Urothelium cell line (cell line): ENCODE measurements at places on chromosomes 3 and 15.

- DNase-seq, result no peak
These were observed 294.4 kb downstream of the KBTBD8 start for GRCh38 chr3:67292356-67293121.

GRCh38 chr15:80587816-80588456 is 107.2 kb upstream of the ABHD17C start:
- no peak for DNase-seq

DNA sequence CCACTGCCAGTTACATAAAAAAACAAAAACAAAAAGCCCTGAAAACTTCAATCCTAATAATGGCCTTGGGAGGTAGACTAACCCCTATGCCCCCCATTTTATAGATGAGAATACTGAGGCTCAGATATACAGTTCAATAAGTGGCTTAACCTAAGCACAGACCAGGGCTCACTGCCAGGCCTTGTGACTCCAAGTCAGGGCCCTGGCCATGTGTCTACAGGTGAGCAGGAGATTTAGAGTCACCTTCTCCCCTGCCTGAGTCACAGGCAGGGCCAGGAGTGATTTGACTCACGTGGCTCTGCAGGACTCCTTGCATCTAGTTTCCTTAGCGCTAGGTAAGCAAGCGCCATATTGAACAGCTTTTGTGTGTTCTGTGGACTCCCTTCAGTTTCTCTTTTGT is 98.6 kb upstream of the ETV5 start:
- no peak for DNase-seq

GRCh38 chr3:129563850-129564535 is 21.0 kb downstream of the H1-8 start:
- no peak for DNase-seq

- no peak for DNase-seq
These were observed 55.2 kb downstream of the SPTSSB start for GRCh38 chr3:161316006-161316689.

- DNase-seq, result no peak
These were observed 14.7 kb downstream of the VPS39 start for GRCh38 chr15:42193383-42193782.

DNA sequence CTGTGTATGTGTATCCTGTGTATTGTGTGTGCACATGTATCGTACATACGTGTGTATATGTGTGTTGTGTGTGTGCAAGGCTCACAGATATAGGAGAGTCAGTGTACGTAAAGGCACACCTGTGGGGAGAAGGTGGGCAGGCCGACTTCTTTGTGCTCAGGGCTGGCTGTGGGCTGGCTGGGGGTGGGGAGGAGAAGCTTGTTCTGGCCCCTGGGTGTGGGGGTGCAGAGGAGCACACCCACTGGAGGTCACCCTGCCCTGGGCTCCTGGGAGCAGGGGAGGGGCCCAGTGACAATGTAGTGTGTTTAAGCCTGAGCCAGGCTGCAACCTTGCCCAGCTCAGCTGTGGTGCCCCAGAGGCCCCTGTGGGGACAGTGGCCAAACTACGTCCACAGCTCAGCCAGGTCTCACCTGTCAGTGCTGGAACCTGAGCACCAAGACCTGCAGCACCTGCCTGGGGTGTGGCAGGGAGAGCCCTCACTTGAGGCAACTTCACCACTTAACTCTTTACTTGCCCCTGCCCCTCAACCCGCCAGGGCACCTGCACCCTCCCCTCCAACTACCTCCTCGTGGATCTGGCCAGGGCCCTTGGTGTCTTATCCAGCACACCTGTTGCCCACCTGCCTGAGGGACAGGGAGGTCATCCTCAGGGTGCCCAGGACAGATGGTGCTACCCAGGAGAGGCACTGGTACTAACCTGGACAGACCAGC is 2.6 kb upstream of the HHATL start:
- no peak for DNase-seq

DNA sequence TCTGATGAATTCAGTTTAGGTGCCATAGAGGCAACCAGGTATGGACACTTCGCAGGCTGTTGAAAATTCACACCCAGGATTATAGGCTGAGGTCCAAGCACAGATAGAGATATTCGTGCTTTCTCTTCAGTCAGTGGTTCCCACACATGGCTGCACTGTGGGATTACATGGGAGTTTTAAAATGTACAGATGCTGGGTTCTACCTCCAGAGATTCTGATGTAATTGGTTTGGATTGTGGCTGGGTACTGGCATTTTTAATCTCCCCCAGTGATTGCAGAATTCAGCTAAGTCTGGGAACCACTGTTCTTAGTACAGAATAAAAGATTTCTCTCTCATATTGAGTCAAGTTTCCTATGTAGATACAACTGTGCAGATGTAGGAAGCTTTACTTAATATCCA is 91.6 kb downstream of the FOXB1 start:
- no peak for DNase-seq

DNA sequence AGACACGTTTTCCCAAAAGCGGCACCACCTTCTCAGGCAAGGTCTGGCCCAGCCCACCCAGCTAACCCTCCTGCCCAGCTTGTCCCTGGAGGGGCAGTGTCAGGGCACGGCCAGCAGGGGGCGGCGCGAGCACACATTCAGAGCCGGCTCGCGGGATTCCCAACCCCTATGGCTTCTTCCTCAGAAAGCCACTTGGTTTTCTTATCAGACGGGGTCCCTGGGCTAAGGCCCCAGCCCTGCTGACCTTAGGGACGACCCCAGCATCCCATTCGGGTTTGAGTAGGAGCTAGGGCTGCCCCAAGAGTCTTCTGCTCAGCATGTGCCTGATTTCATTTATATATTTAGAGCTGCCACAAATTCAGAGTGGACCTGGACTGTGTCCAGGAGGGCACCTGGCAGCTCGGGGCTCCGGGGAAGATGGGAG is 14.5 kb downstream of the RLBP1 start:
- peak; percentile 91 for DNase-seq

- DNase-seq, result peak; percentile 56
These were observed 440.7 kb upstream of the THBS1 start for GRCh38 chr15:39140060-39140604.

- DNase-seq, result peak; percentile 20
These were observed 1.0 kb downstream of the LPP start for GRCh38 chr3:188154809-188155574.

DNA sequence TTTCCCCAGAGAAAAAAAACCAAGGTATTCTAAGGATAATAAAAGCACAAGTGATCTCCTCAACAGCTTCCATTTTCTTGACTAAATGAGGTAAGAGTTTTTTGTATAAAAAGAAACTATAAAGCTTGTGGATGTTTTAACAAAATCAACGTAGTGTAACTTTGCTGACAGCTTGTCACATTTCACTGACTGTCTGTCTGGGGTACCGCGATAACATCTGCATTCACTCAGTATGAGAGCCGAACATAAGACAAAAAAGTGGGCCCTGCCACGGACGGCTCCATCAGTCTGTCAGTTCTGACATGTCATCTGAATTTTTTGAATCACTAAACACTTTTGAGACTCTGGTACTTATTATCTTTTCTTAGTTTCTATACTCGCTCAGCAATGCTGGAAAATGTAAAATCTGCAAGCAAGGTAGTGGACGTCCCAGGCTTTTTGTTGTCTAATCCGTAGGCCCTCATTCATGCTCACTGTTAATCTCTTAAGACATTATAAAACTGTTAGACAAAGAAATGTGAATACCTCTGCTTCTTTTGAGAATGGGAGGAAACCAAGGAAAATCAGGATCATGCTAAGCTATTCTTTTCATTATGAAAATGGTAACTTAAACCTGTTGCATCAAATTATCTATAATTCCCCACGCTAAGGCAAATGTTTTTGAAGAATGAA is 307.1 kb downstream of the MECOM start:
- DNase-seq, result no peak

GRCh38 chr3:26437678-26438077 is 184.9 kb upstream of the LRRC3B start:
- peak; percentile 58 for DNase-seq

DNA sequence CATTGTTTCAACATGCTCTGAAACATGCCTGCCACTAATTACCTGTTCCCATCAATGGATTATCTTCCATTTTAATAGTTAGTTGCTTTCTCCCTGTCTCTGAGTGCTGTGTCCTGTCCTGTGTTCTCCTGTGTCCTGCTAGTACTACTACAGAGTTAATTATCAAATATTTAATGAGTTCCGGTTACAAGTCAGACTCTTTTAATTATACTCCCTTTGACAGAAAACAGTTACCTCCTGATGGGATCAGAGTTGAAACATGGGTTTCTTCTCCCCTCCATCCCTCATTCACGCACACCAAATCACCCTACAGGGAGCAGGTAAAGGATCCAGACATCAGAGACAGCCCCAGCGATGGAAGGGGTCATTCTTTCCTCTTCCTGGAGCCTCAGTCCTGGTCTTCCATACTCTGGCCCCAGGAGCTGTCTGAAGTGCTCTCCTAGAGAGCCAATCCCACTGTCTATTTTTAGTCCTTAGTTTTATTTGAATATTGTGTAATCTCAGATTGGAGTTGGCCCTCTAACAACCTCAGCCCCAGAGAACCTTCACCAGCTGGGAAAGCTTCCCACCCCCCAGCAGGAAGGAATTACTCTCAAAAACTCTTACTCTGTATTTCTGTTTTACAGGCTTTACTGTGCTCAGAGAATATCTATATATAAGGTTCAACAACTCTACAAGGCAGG is 137.0 kb upstream of the C2CD4B start:
- no peak for DNase-seq

- DNase-seq, result no peak
These were observed 276.7 kb upstream of the ARRDC4 start for GRCh38 chr15:97683831-97684230.

DNA sequence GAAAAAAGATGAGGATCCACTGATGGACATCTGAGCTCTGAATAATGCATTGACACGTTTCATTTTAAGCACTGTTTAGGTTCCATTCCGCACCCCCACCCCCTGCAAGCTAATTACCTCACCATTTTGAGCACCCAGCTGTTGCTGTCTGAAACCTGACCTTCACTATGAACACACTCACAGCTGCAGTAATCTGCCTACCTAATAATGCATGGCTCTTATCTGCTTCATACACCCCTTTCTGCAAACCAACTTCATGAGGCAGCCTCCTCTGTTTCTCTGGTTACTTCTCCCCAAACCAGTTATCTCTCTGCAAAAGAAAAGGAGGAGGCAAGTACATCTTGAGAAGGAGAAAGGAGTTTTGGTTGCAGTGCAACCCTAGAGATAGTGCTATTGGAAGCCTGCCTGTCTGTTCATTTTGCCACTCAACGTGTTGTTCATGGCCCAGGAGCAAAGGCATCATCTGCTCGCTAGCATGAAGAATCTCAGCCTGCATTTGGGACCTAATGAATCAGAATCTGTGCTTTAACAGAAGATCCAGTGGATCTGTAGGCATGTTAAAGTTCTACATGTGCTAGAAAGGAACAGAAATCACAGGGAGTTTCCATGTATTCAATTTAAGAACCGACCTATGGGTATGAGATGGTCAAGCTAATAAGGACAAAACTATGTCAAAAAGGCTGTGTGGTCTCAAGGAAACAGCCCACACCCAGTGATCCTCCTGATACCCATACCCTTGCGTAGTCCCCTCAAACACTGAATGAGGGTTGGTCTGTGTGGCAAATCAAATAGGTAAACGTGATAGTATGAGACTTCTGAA is 87.2 kb downstream of the MB21D2 start:
- DNase-seq, result no peak

DNA sequence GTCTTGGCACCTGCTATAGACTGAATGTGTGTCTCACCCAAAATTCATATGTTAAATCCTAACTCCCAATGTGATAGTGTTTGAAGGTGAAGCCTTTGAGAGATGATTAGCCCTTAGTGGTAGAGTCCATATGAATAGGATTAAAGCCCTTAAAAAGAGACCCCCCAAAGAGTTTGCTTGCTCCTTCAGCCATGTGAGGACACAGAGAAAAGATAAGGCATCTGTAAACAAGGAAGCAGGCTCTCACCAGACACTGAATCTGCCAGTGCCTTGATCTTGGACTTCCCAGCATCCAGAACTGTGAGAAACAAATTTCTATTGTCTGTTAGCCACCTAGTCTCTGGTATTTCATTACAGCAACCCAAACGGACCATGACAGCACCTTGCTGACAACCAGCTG is 16.6 kb downstream of the KPNA1 start:
- no peak for DNase-seq

GRCh38 chr3:124229836-124230235 is 237.9 kb upstream of the ROPN1 start:
- no peak for DNase-seq

- no peak for DNase-seq
These were observed 4.2 kb upstream of the SH2D7 start for GRCh38 chr15:78087951-78088772.

GRCh38 chr3:154177406-154177805 is 56.2 kb downstream of the ARHGEF26 start:
- DNase-seq, result no peak

- DNase-seq, result no peak
These were observed 1.1 kb downstream of the ANKRD63 start for GRCh38 chr15:40281801-40282146.

- no peak for DNase-seq
These were observed 40.7 kb downstream of the OXSM start for GRCh38 chr3:25830373-25831280.

GRCh38 chr3:77254967-77255831 is 215.3 kb downstream of the ROBO2 start:
- DNase-seq, result peak; percentile 40

DNA sequence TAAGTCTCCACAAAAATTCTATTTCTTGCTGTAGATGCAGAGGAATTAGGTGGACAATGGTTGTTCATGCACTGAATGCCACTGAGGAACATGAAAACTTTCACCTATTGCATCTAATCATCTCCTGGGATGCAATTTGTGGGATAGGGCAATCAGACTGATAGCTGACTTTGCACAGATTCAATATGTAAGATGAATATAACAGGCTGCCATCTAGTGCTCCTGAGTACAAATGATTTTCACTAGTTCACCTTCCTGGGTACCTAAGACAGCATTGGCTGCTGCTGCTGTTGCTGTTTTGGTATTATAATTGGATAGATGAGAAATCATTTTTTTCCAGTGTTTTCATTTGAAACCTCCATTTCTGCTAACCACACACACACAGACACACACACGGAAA is 19.7 kb downstream of the TIMMDC1 start:
- no peak for DNase-seq
